ENCODE measurements at places on chromosomes 12 and 14.

- H3K27ac ChIP-seq, result peak overlapping the region; percentile 45
- H3K27me3 ChIP-seq, result no peaks in the 10 kb centered on the region
- H3K4me3 ChIP-seq, result no peak overlapping the region
- H3K36me3 ChIP-seq, result peaks cover 76% of the 10 kb centered on the region
- no peak for DNase-seq
- H3K4me1 ChIP-seq, result no peaks in the 10 kb centered on the region
These were observed 30.5 kb downstream of the ANAPC7 start for GRCh38 chr12:110373025-110373424.

- no peaks in the 10 kb centered on the region for H3K36me3 ChIP-seq
- DNase-seq, result no peak
- no peak overlapping the region for H3K27ac ChIP-seq
- no peaks in the 10 kb centered on the region for H3K27me3 ChIP-seq
- no peaks in the 10 kb centered on the region for H3K4me1 ChIP-seq
These were observed 63.8 kb downstream of the ADGRD1 start for GRCh38 chr12:131017477-131017991.

DNA sequence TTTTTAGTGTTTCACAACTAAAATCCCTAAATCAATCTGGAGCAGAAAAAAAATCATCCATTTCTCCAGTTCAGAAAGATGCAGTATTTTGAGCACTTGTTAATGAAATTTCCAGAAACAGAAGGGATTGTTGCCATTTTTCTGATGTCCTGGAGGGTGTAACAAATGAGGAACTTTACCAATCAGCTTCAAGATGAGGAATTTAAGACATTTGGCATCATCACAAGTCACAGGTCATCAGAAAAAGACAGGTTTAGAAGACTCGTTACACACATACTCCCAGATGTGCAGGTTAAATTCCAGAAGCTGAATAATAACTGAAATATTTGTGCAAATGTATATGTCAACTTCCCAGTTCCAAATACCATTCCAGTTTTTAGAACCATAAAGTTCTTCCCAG is 482 bp upstream of the PSMC1 start:
- no peak for DNase-seq
- peak overlapping the region; percentile 3 for H3K27ac ChIP-seq
- peaks cover 40% of the 10 kb centered on the region for H3K36me3 ChIP-seq

DNA sequence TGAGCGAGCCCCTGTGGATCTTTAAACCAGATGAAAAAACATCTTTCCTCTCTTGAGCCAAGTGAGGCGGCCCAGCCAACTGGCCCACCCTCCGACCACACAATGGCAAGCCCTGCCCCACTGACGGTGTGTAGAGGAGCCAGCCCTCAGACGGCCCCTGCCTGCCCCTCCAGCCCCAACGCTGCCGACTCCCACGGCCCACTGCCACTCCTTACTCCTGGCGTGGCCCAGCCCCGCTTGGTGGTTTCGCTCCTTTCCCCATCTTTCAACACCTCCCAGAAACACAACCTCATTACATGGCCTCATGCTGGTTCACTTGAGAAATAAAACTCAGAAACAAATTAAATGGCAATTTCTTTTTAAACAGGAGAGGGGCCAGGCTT is 80.6 kb upstream of the DICER1 start:
- H3K27ac ChIP-seq, result no peak overlapping the region
- no peaks in the 10 kb centered on the region for H3K4me1 ChIP-seq
- no peaks in the 10 kb centered on the region for H3K36me3 ChIP-seq

- no peak overlapping the region for H3K4me3 ChIP-seq
- H3K4me1 ChIP-seq, result no peaks in the 10 kb centered on the region
- no peaks in the 10 kb centered on the region for H3K27me3 ChIP-seq
- no peak for DNase-seq
These were observed 23.2 kb upstream of the BICD1 start for GRCh38 chr12:32083489-32083888.

GRCh38 chr14:97602438-97603117 is 805.4 kb downstream of the VRK1 start:
- peak; percentile 61 for DNase-seq
- H3K27ac ChIP-seq, result no peak overlapping the region
- no peak overlapping the region for H3K4me3 ChIP-seq
- peaks cover 29% of the 10 kb centered on the region for H3K4me1 ChIP-seq
- no peaks in the 10 kb centered on the region for H3K27me3 ChIP-seq

GRCh38 chr12:113932381-113933196 is 33.5 kb downstream of the RBM19 start:
- peaks cover 96% of the 10 kb centered on the region for H3K36me3 ChIP-seq
- DNase-seq, result no peak
- H3K27me3 ChIP-seq, result no peaks in the 10 kb centered on the region
- no peak overlapping the region for H3K4me3 ChIP-seq
- H3K27ac ChIP-seq, result no peak overlapping the region

DNA sequence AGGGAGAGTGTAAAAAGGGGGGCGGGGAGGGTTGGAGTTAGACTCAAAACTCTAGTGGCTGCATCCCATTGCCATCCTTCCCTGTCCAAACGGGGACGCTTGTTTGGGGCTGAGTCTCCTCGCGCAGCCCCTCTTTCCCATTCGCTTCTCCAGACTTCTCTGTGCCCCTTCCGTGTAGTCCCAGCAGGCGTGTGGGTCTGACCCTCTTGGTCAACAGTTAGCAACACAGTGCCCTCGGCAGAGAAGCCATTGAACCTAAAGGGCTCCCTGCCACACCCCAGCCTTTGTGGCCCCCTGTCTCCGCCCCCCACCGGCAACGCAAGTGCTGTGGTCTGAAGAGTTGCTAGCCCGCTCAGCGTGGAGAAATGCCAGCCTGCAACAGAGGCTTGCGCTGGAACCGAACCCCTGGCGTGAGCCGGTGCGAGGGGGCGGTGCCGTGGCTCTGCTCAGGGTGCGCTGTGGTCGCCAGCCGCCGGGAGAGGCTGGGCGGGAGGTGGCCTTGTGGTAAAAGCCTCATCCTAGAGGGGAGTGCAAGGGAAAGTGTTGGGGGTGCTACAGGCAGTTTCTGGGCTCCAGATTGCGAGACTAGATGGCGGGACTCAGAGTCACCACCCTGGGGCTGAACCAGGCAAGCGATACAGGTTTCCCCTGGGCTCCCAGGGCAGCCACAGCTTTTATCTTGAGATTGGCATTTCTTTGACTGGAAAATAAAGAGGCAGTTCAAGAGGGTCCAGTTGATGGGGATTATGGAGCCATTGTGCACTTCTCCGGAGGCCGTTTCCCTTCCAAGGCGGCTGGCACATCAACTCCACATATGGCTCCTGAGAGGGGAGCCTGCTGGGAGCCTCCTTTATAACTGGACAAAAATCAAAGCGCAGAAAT is 2.1 kb downstream of the PLXNC1 start:
- H3K36me3 ChIP-seq, result no peaks in the 10 kb centered on the region
- H3K27ac ChIP-seq, result peak overlapping the region; percentile 57
- H3K27me3 ChIP-seq, result peaks cover 37% of the 10 kb centered on the region
- peak overlapping the region; percentile 81 for H3K4me3 ChIP-seq

- no peak for DNase-seq
- H3K4me3 ChIP-seq, result no peak overlapping the region
- H3K36me3 ChIP-seq, result no peaks in the 10 kb centered on the region
These were observed 547 bp downstream of the CNTN1 start for GRCh38 chr12:40692765-40693206.

DNA sequence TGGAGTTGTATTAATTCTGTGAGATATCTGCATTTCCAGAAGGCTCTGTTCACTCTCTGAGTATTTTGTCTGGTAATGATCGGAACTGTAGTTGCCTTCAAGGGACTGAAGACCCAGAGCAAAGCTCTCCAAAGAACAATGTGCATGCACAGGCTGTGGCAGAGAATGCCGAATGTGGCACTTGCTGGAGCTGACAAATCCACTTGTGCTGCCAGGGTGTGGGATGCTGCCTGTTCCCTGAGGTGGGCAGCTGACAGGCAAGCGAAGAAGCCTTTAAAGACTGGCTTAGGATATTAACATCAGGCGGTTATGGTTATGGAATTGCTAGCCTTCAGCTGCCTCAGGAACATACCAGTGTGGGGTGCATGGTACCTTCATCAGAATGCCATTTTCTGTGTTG is 419.9 kb upstream of the ATP2B1 start:
- no peaks in the 10 kb centered on the region for H3K36me3 ChIP-seq
- no peaks in the 10 kb centered on the region for H3K4me1 ChIP-seq
- no peak overlapping the region for H3K4me3 ChIP-seq
- peaks cover 6% of the 10 kb centered on the region for H3K27me3 ChIP-seq

DNA sequence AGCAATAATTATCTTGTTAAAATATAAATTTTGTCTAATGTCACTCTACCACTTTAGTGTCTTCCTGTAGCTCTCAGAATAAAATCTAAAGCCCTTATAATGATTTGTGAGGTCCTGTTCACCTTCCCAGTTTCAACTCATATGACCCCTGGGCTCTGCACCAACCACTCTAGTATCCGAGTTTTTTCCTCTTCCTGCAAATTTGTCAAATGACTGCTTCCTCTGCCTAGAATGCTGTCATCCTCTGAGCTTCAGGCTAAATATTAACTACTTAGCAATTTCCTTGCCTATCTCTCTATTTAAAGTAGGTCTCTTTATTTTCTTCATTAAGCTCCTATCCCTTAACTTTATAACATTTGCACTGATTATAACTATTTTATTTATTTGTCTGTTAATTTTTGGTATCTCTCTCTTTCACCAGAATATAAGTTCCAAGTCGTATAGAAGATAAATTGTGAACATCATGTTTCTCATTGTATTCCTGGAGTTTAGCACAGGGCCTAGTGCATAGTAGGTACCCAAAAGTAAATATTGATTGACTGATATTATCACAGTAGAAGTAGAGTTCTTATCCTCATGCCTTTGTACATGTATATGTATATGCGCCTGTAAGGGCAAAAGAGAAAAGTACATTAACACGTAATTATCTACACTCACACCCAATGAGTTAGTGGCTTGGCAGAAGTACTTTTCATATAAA is 196.0 kb downstream of the BCAT1 start:
- H3K4me1 ChIP-seq, result peaks cover 44% of the 10 kb centered on the region
- DNase-seq, result no peak
- H3K27ac ChIP-seq, result no peak overlapping the region
- H3K36me3 ChIP-seq, result no peaks in the 10 kb centered on the region

- H3K27ac ChIP-seq, result no peak overlapping the region
- H3K36me3 ChIP-seq, result no peaks in the 10 kb centered on the region
- no peak for DNase-seq
- H3K4me1 ChIP-seq, result no peaks in the 10 kb centered on the region
These were observed 433.8 kb upstream of the MIS18BP1 start for GRCh38 chr14:45686771-45687170.

DNA sequence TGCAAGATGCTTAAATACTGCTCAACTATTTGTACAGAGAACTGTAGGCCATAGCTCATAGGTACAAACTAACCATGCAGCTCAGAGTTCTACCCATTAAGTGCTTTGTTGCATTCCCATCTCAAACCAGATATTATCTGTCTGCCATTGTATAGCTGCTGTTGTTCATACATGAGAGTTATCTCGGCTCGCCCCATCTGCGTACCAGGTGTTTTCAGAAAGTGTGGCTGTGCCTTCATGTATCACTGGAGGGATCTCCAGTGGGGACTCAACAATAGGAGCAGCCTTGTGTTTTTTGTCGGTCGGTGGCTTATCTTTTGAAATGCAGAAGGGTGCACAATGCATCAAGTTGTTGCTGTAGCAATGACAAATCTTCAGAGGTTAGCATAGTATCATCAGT is 678.3 kb downstream of the RERGL start:
- DNase-seq, result no peak
- H3K27me3 ChIP-seq, result no peaks in the 10 kb centered on the region
- no peak overlapping the region for H3K4me3 ChIP-seq
- no peak overlapping the region for H3K27ac ChIP-seq
- no peaks in the 10 kb centered on the region for H3K36me3 ChIP-seq

- DNase-seq, result no peak
- H3K4me3 ChIP-seq, result no peak overlapping the region
- H3K4me1 ChIP-seq, result peaks cover 13% of the 10 kb centered on the region
- peak overlapping the region; percentile 22 for H3K27ac ChIP-seq
These were observed 12.9 kb upstream of the TUBA1A start for GRCh38 chr12:49201595-49202295.

- no peak for DNase-seq
- no peak overlapping the region for H3K4me3 ChIP-seq
- no peaks in the 10 kb centered on the region for H3K4me1 ChIP-seq
- no peaks in the 10 kb centered on the region for H3K27me3 ChIP-seq
- no peak overlapping the region for H3K27ac ChIP-seq
These were observed 24.8 kb upstream of the AKAP6 start for GRCh38 chr14:32304296-32304695.

DNA sequence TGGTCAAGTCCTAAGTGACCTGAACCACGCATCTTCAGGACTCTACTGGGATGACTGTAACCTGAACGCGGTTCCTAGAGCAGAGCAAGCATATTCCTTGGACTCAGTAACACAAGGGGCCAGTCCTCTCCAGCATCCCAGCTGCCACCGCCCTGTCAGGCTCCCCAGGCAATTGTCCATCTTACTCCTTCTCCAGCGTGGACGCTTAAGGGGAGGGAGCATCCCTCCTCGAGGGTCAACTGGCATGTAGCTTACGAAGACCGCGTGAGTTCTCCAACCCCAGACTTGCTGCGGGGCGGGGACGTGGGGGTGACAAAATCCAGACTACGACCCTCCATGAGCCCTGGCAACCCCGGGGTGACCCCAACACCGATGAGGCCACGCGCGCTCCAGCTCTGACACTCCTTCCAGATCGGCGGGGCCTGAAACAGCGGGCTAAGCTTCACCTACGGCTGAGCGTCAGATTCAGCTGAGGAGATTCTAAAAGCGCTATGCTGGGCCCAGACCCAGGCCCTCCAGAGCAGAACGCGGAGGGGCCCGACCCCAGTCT is 846 bp upstream of the MTHFD1 start:
- peak overlapping the region; percentile 99 for H3K27ac ChIP-seq
- H3K27me3 ChIP-seq, result no peaks in the 10 kb centered on the region
- peak overlapping the region; percentile 100 for H3K4me3 ChIP-seq
- DNase-seq, result no peak
- H3K36me3 ChIP-seq, result peaks cover 50% of the 10 kb centered on the region

GRCh38 chr14:105931808-105932483 is 405.6 kb downstream of the TMEM121 start:
- peaks cover 49% of the 10 kb centered on the region for H3K27me3 ChIP-seq
- peaks cover 2% of the 10 kb centered on the region for H3K4me1 ChIP-seq
- H3K27ac ChIP-seq, result no peak overlapping the region
- DNase-seq, result peak; percentile 15
- H3K4me3 ChIP-seq, result no peak overlapping the region

DNA sequence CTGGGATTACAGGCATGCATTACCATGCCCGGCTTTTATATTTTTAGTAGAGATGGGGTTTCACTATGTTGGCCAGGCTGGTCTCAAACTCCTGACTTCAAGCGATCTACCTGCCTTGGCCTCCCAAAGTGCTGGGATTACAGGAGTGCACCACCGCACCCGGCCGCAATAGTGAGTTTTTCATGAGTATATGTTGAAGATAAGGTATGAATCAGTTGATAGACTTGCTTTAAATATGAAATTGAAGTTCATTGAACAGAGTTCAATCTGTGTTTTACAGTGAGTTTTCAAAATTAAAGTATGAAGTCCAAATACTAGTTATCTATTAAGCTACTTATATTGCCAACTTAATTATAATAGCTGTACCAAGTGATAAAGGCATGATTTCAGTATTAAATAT is 35.1 kb downstream of the SNAPC1 start:
- H3K27ac ChIP-seq, result no peak overlapping the region
- H3K36me3 ChIP-seq, result peaks cover 26% of the 10 kb centered on the region
- H3K4me3 ChIP-seq, result no peak overlapping the region
- H3K27me3 ChIP-seq, result no peaks in the 10 kb centered on the region
